Uterus (tissue), 4 donors: ENCODE measurements at places on chromosomes 3 and 15.

GRCh38 chr15:40055576-40056293 is 16.8 kb upstream of the SRP14 start:
- DNase-seq: no peak

GRCh38 chr3:195040094-195040493 is 230.9 kb downstream of the XXYLT1 start:
- DNase-seq: no peak

- no peak for DNase-seq
Measured at GRCh38 chr3:16504242-16504641, 9.3 kb downstream of the RFTN1 start.

- no peak for DNase-seq
Measured at GRCh38 chr3:106386050-106386449, 517.2 kb upstream of the CBLB start.

DNA sequence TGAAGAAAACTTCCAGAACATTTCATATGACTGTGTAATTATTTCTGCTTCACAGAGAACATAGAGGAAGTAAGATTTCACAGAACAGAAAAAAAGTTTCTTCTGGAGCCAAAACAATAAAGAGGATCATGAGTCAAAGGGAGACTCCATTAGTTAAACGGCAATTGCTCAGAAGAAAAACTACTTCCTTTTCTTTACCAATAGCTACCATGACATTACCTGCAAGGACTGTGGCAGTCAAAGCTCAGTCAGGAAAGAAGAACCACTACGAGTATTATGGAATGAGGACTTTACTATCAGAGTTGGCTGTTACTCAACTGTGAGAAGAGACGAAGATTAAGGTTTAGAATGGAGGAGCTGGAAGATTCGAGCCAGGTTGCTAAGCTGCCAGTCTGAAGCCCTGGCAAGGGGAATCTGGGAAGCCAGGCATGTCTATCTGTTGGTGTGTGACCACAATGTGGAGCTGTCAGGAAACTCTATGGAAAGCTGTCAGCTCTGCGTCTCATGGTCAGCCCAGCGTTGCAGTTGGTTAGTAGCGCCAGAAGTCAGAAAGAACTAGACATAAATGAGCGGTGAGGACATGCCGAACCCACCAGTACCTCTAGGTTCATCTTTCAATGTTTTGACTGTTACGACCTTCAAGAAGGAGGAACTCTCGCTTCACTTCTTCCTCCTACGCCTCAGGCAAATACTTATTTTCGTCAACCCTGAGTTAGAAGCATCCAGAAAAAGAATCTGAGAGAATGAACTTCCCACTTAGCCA is 604.3 kb downstream of the FGF12 start:
- DNase-seq: no peak

GRCh38 chr3:181896605-181897004 is 184.9 kb downstream of the SOX2 start:
- no peak for DNase-seq

DNA sequence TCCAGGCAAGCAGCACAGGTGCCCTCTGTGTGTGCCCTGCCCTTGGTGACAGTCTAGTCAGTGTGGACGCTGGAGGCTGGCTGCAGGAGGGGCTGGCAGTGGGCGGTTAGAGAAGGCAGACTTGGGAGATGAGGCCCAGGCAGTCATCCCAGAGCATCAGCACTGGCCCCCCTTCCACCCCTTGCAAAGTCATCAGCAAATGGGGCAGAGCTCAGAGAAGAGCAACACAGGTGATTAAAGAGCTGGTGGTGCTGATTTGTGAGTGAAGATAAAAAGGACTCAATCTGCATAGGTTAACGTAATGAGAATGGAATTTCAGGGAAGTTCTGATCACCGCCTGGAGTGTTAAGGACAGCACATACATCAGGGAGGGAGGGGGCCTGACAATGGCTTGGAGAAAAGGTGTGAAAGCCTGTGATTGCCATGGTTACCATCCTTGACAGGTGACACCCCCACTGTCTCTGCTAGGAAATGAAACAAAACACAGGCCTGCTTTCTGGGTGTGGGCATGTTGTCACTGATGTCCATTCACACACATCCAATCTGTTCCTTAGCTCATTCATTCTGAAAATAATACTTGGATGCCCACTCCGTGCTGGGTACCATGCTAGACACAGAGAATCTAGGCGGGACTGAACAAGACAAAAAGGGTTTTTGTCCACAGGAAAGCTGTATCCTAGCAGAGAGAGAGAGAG is 269.6 kb upstream of the ST8SIA2 start:
- DNase-seq: no peak

DNA sequence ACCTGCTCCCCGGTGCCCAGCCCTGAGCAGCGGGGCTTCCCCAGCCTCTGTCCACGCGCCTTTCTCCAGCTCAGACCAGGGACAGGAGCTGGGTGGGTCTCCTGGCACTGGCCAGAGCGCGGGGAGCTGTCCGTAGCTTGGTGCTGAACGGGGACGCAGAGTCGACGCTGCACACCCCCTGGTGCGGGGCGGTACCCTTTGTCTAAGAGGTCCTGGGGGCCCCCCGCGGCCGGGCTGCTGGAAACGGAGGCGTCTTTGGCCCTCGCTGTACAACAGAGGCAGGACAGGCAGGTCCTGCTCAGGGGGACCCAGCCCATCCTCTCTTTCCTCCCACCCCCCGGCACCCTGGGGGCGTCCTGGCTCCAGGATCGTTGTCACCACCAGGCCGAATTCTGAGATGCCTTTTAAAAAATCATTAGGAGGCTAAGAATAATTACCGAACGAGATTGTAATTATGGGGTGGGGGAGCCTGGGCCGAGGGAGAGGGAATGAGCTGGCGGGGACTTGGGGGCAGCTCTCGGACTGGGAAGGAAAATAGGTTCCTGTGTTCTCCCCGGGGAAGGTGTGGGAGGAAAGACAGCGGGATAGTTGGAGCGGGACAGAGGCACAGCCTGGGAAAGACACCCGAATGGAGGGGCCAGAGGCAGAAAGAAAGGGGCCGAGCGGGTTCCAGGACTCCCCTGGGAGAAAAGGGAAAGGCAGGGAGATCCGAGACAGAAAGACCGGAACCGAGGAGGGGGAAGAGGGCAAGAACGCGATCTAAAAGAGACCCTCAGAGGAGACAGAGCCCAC is 4.1 kb upstream of the SKOR1 start:
- DNase-seq: peak; percentile 45

GRCh38 chr3:53688989-53689388 is 157.2 kb downstream of the CHDH start:
- DNase-seq: no peak

DNA sequence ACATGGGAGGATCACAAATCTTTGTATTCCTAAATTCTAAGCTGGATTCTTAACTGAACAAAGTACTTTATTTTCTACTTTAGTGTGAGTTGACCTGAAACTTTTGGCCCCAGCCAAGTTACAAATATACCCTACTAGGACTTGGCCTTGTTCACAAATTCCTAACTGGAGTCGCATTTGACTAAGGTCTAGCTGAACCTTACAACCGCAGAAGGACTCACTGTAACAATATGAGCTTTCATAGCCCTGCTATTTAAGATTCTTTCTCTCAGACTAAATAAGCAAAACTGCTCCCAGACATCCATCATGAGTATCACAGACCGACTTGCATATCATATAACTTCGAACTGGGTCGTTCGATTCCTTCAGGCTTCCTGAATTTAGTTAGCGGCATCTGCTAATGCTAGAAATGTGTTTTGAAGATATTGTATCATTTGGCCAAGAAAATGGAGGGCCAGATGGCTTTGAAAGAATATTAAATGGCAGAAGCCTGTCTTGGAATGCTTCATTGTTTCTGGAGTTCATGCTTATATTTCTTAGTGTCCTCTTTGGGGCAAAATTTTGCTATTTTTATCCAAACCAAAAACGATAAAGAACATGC is 28.4 kb upstream of the ADAMTS9 start:
- no peak for DNase-seq

DNA sequence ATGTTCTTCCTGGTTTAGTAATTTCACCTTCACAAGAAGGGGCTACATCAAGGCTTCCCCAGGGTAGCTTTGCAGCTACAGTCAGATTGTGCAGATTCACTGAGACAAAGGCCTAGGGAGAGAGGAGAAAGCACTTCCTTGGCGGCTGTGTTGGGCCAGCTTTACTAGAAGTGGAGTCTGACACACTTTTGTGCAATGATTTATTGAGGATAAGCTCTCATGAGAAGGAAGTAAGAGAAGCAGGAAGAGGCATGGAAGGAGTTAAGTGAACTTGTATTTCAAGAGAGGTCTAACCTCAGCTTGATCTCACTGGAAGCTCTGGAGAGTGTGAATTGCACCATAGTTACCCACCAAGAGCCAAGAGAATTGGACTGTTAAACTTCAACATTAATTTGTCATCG is 78.9 kb downstream of the TGFBR2 start:
- no peak for DNase-seq

DNA sequence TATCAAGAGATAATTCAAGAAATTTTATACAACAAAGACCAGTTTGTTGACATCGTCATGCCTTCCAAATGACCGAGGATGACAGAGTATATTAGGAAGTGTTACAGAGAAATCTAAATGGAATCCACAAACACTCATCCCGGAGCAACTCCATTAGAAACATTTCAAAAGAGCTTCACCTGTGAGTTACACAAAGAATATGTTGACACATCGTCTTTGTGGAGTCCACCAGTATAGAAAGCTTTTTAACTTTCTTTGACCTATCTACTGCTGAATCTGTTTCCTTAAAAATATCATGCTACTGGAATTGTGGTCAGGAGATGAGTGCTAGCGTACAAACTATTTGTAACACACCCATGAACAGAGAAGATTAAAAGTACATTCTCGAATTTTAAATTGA is 130.4 kb downstream of the SUCLG2 start:
- no peak for DNase-seq

DNA sequence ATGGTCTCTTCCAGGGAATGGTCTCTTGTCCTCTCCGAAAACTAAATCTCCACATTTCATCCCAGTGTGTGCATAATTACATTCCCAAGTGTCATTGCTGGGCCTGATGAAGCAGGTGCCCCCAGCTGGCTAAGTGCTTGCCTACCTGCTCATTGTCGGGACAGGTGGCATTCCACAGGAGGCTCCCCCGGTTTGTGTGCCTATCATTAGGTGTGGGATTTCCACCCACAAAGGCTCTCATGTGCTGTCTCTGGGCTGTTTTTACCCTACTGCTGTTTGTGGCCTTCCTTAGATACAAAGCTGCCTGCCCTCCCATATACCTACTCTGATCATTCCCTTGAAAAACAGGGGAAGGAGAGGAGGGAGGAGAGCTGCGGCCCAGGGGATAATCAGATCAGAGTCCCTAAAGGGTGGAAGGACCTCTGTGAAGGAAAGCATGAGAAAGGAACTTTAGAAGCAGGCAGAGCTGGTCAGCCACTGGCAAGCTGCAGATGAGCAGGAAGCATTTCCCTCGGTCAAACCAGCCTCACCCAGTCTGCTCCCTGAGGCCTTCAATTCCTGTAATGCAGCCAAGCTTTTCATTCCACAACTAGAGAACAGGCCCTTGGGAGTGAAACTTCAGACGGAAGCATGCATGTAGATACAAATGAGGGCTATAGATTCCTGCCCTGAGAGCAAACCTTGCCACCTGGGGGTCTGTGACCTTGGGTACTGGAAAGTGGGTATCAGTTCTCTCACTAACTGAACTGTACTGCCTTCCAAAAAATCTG is 60.7 kb upstream of the HEG1 start:
- DNase-seq: no peak

DNA sequence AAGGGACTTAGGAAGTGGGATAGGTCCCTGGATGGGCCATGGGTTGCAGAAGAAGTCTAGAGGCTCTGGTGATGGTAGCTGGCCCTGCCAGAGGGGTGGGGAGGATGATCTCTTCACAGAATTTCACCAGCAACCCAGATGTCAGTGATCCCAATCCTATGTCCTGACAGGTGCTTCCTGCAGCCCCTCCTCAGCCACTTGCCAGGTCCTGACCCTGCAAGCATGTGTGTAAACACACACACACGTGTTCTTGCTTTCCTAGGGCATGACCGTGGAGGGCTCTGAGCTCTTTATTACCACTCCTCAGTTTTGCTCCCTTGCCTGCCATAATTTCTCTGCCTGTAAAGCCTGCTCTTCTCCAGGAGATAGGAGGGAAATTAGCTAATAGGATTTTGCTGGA is 12.5 kb downstream of the TEX264 start:
- no peak for DNase-seq

GRCh38 chr3:94082391-94082937 is 19.6 kb downstream of the NSUN3 start:
- DNase-seq: no peak

- no peak for DNase-seq
Measured at GRCh38 chr3:170765419-170766078, 104.4 kb downstream of the RPL22L1 start.

GRCh38 chr15:57549935-57550334 is 41.8 kb upstream of the MYZAP start:
- DNase-seq: no peak

GRCh38 chr15:38618242-38618955 is 53.8 kb upstream of the RASGRP1 start:
- no peak for DNase-seq

DNA sequence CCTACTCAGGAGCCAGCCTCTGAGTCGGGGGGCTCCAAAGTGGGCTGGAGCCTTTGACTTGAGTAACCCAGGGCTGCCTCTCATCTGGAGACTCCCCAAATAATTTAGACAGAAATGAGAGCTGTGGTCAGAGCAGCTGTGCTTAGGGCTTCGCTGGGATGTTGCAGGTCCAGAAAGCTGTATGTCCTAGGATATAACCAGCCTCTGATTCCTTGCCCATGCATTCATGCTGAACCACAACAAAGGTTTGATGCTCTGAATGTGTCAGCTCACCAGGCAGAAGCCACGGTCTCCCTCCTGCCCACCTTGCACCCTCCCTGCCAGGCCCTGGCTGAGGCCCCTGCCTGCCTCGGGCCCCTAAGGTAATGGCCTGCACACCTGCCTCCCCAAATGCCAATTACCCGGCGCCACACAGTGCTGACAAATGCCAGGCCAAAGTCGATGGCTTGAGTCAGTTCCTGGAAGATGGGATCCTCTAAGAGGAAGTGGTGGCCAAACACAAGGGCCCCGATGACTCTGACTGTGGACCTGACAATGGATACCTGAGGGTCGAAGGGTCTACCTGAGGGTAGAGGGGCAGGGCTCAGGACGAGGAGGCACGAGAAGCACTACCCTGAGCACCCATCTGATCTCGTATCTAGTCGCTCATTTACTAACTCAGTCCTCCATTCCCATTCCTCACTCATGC is 21.7 kb upstream of the PARL start:
- DNase-seq: no peak

DNA sequence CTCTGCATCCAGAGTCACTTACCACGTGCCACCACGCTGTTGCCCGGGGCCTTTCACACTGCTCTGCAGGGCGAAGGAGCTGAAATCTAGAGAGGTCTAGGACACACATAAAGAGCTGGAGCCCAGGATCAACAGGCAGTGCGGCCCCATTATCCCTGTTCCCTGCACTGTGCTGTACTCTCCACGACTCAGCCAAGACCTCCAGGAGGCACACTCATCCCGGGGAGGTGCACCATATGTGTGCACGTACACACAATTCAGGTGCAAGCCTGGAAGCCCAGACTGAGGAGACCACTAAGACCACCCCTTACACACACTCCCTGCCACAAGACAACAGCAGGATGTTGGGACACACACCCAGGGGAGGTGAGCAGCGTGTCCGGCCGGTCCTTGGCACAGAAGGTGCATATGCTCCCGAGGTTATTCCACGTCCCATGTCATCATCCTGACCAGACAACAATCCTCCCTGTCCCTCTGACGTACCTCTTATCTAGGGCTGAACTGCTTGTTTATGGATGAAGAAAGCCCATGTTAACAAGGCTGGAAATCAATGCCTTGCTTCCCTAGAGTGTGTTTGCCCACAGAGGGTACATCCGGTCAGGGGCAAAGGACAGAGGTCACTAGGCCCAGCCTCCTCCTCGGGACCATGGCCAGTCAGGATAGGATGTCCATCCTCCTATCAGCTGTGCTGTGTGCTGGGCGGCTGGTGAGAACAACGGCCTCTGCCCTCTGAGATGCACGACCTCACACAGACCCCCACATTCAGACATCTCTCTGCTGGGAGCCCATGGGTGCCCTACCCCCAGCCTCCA is 16.1 kb downstream of the KLF15 start:
- DNase-seq: peak; percentile 5
